Heart left ventricle (tissue), 16 donors: ENCODE measurements at places on chromosomes 1 and 21. TPM values are rescaled to one million over a fixed set of nuclear protein-coding genes. Genes with fewer than 3 reads are reported as not detected.
A peak's percentile ranks its signal among the peaks of the same experiment; 100 is the strongest.

- no peaks in the 10 kb centered on the region for H3K4me1 ChIP-seq
- no peak for DNase-seq
- H3K27ac ChIP-seq = no peak overlapping the region
- no peak overlapping the region for H3K4me3 ChIP-seq
- H3K36me3 ChIP-seq = no peaks in the 10 kb centered on the region
These were observed 119.7 kb upstream of the WNT4 start for GRCh38 chr1:22262583-22262982.

Gene SERPINC1
- not detected for total RNA-seq

Gene MYOC
- total RNA-seq = 2.8 TPM

- H3K27ac ChIP-seq = no peak overlapping the region
- H3K4me3 ChIP-seq = no peak overlapping the region
These were observed 26.3 kb downstream of the TFAP2E start for GRCh38 chr1:35599411-35599810.

Gene GBP7
- total RNA-seq = not detected

DNA sequence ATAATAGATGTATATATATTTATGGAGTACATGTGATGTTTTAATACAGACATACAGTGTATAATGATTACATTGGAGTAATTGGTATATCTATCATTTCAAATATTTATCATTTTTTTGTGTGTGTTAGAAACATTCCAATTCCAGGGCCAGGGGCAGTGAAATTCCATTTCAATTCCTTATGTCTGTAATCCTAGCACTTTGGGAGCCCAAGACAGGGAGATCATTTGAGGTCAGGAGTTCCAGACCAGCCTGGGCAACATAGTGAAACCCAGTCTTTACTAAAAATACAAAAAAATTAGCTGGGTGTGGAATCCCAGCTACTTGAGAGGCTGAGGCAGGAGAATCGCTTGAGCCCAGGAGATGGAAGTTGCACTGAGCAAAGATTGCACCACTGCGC is 30.4 kb upstream of the PDC start:
- no peak overlapping the region for H3K27ac ChIP-seq
- H3K27me3 ChIP-seq = no peaks in the 10 kb centered on the region
- DNase-seq = no peak
- no peaks in the 10 kb centered on the region for H3K4me1 ChIP-seq

- no peak overlapping the region for H3K27ac ChIP-seq
- H3K36me3 ChIP-seq = peaks cover 19% of the 10 kb centered on the region
- H3K4me1 ChIP-seq = no peaks in the 10 kb centered on the region
- H3K27me3 ChIP-seq = no peaks in the 10 kb centered on the region
- DNase-seq = no peak
These were observed 5.6 kb downstream of the MX2 start for GRCh38 chr21:41367301-41367944.

- H3K27ac ChIP-seq = no peak overlapping the region
- no peak for DNase-seq
- H3K27me3 ChIP-seq = no peaks in the 10 kb centered on the region
- no peaks in the 10 kb centered on the region for H3K4me1 ChIP-seq
- no peaks in the 10 kb centered on the region for H3K36me3 ChIP-seq
- no peak overlapping the region for H3K4me3 ChIP-seq
These were observed 27.7 kb downstream of the TNR start for GRCh38 chr1:175715742-175716141.

Gene HENMT1
- 1.8 TPM for total RNA-seq

GRCh38 chr1:32701951-32702598 is 495 bp downstream of the SYNC start:
- H3K27me3 ChIP-seq = no peaks in the 10 kb centered on the region
- H3K27ac ChIP-seq = peak overlapping the region; percentile 87
- peaks cover 20% of the 10 kb centered on the region for H3K4me1 ChIP-seq

GRCh38 chr1:170397061-170397460 is 134.9 kb upstream of the GORAB start:
- no peaks in the 10 kb centered on the region for H3K27me3 ChIP-seq
- DNase-seq = no peak
- no peaks in the 10 kb centered on the region for H3K36me3 ChIP-seq
- H3K4me1 ChIP-seq = no peaks in the 10 kb centered on the region
- H3K27ac ChIP-seq = no peak overlapping the region

GRCh38 chr1:45015683-45016082 is 3.6 kb downstream of the UROD start:
- DNase-seq = no peak
- H3K27ac ChIP-seq = no peak overlapping the region
- H3K4me1 ChIP-seq = peaks cover 12% of the 10 kb centered on the region
- H3K4me3 ChIP-seq = no peak overlapping the region
- H3K27me3 ChIP-seq = no peaks in the 10 kb centered on the region
- peaks cover 22% of the 10 kb centered on the region for H3K36me3 ChIP-seq

Gene KLHDC7A
- not detected for total RNA-seq

DNA sequence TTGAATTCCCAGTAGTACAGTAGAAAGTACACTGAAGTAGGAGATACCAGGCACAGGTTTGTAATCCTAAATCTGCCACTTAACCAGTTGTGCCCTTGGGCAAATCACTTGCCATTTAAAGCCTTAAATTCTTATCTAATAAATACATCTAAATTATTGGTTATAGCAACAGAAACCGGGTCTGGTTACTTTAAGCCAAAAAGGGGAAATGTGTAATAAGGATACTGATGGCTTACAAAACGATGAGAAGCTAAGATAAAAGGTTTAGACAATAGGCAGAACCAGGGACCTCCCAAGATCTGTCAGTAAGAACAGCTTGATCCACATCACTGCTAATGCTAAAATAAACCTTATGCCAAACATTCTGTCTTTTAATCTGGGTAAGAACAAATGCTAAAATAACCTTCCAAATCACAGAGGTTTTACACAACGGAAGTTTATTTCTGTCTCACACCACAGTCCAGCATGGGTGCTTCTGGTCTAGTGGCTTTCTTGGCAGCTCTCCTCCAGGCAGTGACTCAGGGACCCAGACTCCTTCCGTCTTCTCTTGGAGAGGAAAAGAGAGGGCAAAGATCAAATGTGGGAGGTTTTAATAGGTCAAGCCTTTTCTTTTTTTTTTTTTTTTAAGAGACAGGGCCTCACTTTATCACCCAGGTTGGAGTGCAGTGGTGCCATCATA is 16.5 kb upstream of the ZMYM1 start:
- no peaks in the 10 kb centered on the region for H3K36me3 ChIP-seq
- H3K27me3 ChIP-seq = no peaks in the 10 kb centered on the region
- no peak overlapping the region for H3K4me3 ChIP-seq
- no peaks in the 10 kb centered on the region for H3K4me1 ChIP-seq

Gene LSM10
- 49.9 TPM for total RNA-seq

Gene GCSAML
- not detected for total RNA-seq

- peaks cover 11% of the 10 kb centered on the region for H3K4me1 ChIP-seq
- H3K27me3 ChIP-seq = no peaks in the 10 kb centered on the region
- H3K27ac ChIP-seq = no peak overlapping the region
- H3K4me3 ChIP-seq = no peak overlapping the region
These were observed 19.2 kb downstream of the DSTYK start for GRCh38 chr1:205192287-205192686.

Gene TAS1R3
- total RNA-seq = 0.21 TPM

- H3K36me3 ChIP-seq = no peaks in the 10 kb centered on the region
- peaks cover 45% of the 10 kb centered on the region for H3K4me1 ChIP-seq
- H3K4me3 ChIP-seq = peak overlapping the region; percentile 59
- peaks cover 84% of the 10 kb centered on the region for H3K27me3 ChIP-seq
These were observed 1.8 kb downstream of the RNF220 start for GRCh38 chr1:44406737-44407429.

Gene FCRL6
- total RNA-seq = 1.9 TPM

GRCh38 chr1:217077426-217077825 is 354.2 kb upstream of the ESRRG start:
- peaks cover 6% of the 10 kb centered on the region for H3K4me1 ChIP-seq
- H3K36me3 ChIP-seq = no peaks in the 10 kb centered on the region
- peak overlapping the region; percentile 30 for H3K4me3 ChIP-seq
- no peak for DNase-seq

Gene BSND
- not detected for total RNA-seq

GRCh38 chr1:201870397-201870796 is 18.3 kb upstream of the SHISA4 start:
- DNase-seq = no peak
- H3K27ac ChIP-seq = no peak overlapping the region
- peaks cover 98% of the 10 kb centered on the region for H3K36me3 ChIP-seq
- no peak overlapping the region for H3K4me3 ChIP-seq
- H3K27me3 ChIP-seq = no peaks in the 10 kb centered on the region

DNA sequence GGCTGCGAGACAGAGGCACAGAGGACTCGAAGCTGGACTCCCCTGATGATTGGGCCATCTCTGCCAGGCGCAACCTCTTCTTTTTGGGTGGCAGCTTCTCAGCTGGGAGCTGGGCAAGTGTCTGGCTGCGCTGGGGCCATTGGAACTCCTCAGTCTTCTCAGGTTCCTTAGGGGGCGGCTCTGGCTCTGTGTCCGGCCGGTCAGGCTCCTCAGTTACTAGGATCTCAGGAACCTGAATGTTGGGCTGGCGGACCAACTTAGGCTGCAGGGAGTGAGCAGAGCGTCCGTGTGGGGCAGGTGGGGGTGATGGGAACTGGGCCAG is 97.5 kb upstream of the EDN2 start:
- no peaks in the 10 kb centered on the region for H3K27me3 ChIP-seq
- no peak for DNase-seq
- no peak overlapping the region for H3K4me3 ChIP-seq
- no peaks in the 10 kb centered on the region for H3K4me1 ChIP-seq
- no peak overlapping the region for H3K27ac ChIP-seq
- H3K36me3 ChIP-seq = no peaks in the 10 kb centered on the region
